Activated B cell treated with CpG ODN at 0.5 μM for 24 hours (primary cell): ENCODE measurements at places on chromosomes 1 and 21. TPM values are rescaled to one million over a fixed set of nuclear protein-coding genes. Genes with fewer than 3 reads are reported as not detected.

DNA sequence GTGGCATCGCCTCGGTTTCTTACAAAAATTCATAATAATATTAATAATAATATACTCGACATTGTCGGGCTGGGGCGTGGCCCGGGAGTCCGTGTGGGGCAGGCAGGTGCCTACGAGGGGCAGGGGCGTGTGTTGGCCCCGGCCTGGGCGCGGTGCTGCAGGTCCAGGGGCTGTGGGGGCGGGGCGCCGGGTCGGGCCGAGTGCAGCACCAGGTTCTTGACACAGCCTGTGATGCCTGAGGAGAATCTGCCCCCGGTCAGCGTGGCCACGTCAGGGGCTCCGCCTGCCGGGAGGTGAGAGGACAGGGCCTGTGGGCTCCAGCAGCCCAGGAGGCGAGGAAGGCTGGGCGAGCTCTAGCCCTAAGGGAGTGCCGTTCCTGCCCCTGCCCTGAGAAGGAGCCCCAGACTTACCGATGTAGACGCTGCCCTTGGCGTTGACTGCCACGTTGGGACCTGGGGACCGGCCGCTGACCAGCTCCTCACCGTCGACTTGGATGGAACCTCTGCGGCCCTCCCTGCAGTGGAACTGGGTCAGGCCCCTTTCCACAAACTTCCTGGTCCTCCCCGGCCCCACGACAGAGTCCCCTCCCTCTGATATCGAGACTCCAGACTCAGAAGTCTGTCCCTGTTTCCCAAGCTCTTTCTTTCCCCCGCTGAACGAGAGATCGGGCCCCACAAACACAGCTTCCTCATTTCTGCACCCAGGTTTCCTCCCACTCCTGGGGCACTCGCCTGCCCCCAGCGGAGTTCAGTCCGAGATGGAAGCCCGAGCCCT is 11.3 kb downstream of the LDLRAD2 start:
- DNase-seq, result no peak

GRCh38 chr1:8097077-8097799 is 71.1 kb upstream of the ERRFI1 start:
- DNase-seq, result no peak

DNA sequence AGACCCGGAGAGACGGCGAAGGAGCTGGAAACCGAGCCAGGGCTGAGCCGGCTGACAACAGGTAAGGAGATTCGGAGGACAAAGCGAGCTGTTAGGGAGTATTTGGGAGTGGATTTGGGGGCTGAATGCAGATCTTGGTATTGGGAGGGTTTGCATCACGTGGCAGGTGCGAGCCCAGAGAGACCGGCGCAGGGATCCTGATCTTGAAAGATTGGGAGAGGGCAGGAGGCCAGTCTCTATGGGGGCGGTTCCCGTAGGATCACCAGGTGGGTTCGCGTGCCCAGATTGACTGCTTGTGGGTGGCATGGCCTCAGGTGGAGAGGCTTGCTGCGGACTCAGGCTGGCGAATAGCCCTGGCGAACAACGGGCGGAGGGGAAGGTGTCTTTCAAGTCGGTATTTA is 204 bp downstream of the CIART start:
- peak; percentile 37 for DNase-seq

DNA sequence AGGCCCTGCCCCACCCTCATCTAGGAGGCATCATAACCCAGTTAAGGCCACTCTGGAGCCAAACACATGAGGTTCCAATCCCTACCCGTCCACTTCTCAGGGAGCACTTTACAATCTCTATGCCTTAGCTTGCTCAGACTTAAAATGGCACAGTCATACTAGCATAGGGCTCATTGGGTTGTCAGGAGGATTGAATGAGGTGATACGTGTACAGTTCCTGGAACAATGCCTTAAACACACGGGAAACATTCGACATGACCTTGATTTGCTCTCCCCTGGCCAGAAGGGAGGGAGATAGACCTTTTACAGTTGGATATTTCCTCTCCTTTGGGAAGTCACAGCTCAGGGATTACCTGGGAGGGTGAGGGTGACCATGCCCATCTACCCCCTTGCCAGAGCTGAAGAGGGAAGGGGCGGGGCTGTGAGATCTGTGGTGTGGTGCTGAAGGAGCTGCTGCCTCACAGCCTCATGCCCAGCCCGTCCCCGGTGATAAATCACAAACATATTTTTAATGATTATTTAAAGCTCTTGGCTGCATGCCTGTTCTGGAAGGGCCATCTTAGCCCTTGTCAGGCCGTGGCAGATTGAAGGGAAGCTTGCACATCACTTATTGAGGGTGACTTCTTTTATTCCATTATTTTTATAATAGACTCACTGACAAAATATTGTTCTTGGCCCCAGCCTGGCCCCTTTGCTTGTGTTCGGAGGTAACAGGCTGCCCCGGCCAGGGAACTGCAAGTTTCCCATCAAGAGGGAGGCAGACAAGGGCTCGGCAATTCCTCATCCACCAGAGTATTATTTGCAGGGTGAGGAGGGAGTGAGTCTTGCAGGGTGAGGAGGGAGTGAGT is 83.4 kb downstream of the FOXD2 start:
- DNase-seq, result no peak

DNA sequence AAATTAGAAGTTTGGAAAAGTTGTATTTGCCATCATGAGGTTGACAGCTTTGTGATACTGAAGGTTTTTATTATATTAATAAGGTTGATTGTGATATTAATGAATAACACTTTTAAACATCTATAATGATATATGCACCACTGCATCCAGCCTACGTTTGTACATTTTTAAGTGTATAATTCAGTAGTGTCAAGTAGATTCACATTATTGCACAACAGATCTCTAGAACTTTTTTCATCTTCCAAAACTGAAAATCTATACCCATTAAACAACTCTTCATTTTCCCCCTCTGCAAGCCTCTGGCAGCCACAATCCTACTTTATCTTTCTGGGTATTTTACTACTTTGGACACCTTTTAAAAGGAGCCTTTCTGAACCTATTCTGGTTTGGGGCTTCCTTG is 37.2 kb upstream of the ZMYM4 start:
- no peak for DNase-seq

GRCh38 chr1:111620441-111620971 is 917 bp downstream of the RAP1A start:
- no peak for DNase-seq

GRCh38 chr1:215890438-215890837 is 323.3 kb downstream of the KCTD3 start:
- DNase-seq, result no peak

GRCh38 chr1:54069791-54070170 is 16.4 kb downstream of the TCEANC2 start:
- no peak for DNase-seq

- no peak for DNase-seq
Observed at GRCh38 chr1:147515045-147515869, 26.0 kb upstream of the BCL9 start.

GRCh38 chr1:205337481-205337880 is 15.9 kb upstream of the NUAK2 start:
- DNase-seq, result no peak

- DNase-seq, result no peak
Observed at GRCh38 chr1:219927956-219928790, at the start of gene SLC30A10. TSS of gene SLC30A10 (minus strand) at chr1:219928557. CDS start at chr1:219928440, 117 bp downstream.

- no peak for DNase-seq
Observed at GRCh38 chr1:30705698-30706097, 17.7 kb downstream of the MATN1 start.

- DNase-seq, result no peak
Observed at GRCh38 chr1:67639361-67639760, 45.6 kb upstream of the GADD45A start.

- no peak for DNase-seq
Observed at GRCh38 chr21:32070676-32071330, 198.0 kb downstream of the HUNK start.

DNA sequence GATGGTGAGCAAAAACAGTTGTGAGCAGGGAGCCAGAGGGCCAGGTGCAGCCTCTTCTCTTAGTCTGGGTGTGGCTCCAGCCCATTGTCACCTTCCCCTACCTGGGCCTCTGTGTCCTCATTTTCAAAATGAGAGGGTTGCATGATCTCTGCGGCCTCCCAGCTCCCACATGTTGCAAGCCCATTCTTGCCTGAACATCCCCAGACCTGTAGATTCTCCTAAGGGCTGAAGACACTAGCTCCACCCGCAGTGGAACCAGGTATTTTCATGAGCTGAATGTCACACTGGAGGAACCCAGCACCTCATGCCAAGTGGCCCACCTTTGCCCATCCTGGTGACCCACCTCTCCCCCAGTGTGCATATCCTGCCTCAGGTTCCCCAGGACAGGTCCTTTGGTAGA is 12.3 kb downstream of the IKBKE start:
- DNase-seq, result no peak

DNA sequence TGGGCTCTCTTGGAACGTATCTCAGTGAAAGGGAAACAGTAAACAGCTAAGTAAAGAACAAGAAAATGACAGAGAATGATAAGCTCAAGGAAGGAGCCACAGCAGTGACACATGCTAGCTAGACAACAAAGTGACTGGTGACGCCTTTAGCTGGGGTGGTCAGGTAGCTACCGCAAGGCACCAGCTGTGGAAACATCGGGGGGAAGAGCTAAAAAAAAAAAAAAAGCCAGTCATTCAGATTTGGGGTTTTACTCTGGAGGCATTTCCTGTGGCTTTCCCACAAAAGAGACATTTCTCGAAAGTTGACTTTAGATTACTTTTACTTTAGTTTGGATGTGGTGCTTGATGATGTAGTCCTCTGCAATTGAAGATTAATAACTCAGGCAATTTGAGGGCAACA is 2.1 kb downstream of the FHAD1 start:
- DNase-seq, result no peak

GRCh38 chr21:41712730-41713129 is 54.1 kb downstream of the RIPK4 start:
- no peak for DNase-seq

DNA sequence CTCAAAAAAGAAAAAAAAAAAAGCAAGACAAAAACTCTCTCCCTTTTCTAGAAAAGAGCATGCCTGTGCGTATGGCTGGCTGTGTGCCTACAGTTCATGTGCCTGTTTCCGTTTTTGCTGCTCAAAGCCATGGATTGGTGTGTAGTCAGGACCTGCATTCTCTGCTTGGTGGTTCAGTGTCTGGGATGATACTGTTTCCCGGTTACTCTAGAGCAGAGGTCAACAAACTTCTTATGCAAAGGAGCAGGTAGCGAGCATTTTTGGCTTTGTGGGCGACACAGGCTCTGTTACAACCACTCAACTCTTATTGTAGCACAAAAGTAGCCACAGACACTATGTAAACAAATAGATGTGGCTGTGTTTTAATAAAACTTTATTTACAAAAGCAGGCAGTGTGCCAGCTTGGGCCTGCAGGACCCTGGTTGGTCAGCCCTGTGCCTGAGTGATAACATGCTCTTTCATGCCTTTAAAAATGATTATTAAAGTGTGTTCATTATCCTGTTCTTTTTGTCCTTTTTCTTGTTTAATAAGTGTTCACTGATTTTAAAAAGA is 524.2 kb downstream of the KIF26B start:
- no peak for DNase-seq

DNA sequence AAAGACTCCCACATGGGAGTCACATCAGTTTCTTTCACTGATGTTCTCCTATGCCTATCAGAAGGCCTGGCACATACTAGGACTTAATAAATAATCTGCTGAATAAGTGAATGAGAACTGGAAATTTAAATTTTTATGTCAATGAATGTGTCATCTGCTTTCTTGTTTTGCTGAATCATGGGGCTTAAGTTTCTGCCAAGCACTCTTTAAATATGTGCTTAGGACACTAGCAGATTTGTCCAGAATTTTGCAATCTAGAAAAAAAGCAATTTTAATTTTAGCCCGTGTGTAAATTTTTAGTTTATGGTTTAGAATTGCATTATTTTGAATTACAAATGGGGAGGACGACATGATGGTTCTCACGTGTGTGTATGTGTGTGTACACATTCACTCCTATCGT is 803.1 kb downstream of the USP25 start:
- no peak for DNase-seq

- DNase-seq, result no peak
Observed at GRCh38 chr1:195594322-195594721, 1013.9 kb downstream of the KCNT2 start.

DNA sequence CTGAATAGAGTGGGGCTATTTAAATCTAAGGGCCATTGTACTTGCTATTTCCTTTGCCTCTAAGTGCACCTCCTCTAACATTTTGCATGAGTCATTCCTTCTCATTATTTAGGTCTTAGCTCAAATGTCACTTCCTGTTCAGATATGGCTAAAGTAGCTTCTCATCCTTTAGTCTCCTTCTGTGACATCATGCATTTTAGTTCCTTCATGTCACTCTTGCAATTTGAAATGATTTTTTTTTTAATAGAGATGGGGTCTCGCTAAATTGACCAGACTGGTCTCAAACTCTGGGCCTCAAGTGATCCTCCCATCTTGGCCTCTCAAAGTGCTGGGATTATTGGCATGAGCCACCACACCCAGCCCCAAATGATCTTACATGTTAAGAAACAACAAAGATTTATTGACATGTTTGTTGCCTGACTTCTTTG is 6.6 kb downstream of the TBX19 start:
- DNase-seq, result no peak

The ANXA9 gene
- total RNA-seq, result not detected in 2 replicates

The APCS gene
- not detected in 2 replicates for total RNA-seq

The FAM177B gene
- total RNA-seq, result 3.5 and 3.8 TPM in 2 replicates

The CRYAA gene
- total RNA-seq, result not detected in 2 replicates

The NOTCH2 gene
- 216 and 259 TPM in 2 replicates for total RNA-seq

The CD101 gene
- 0.42 and 0.46 TPM in 2 replicates for total RNA-seq

The FCRL6 gene
- not detected in 2 replicates for total RNA-seq
